Osteocyte (in vitro differentiated cells): ENCODE measurements at places on chromosomes 12 and 14. TPM values are rescaled to one million over a fixed set of nuclear protein-coding genes. Genes with fewer than 3 reads are reported as not detected.

- DNase-seq, result no peak
These were observed 43.0 kb upstream of the GNPNAT1 start for GRCh38 chr14:52834440-52834842.

DNA sequence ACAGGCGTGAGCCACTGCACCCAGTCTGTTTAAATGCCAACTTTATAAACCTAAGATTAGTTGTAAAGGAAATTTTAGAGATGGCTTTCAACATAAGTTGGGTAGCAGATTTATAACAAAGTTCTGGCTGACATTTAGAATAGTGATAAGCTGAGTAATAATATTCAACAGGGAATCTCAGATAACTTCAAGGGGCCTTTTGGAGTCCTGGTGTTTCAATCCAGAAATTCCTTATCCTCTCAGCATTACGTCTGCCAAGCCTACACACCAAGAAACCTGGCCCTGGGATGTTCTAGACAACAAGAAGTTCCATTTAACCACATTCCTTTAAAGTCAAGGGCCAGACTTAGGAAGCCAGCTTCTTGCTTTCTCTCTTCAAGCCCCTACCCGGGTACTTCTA, 59.5 kb upstream of the DYRK2 start:
- no peak for DNase-seq

GRCh38 chr14:29462772-29463171, 464.9 kb downstream of the PRKD1 start:
- no peak for DNase-seq

PLEKHG7 gene
- not detected in 2 replicates for total RNA-seq

- DNase-seq, result no peak
These were observed 115.7 kb downstream of the PLXNC1 start for GRCh38 chr12:94263905-94264561.

DNA sequence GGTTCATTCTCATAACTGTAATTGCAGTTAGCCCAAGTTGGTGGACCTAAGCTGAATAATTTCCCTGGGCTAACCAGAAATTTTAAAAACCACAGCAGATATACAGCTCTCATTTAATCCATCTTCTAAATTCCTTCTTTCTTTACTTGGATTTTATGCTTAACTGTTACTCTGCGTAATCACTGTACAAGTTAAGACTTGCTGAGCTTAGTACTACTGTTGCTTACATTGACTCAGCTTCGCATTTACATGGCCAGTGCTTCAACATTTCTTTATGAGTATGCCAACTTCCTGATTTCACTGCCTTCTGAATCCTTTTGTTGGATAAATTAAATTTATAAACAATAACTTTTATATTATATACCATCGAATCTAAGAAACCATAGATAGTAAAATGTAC, 147.4 kb downstream of the SLC38A4 start:
- DNase-seq, result no peak

GRCh38 chr14:99121319-99121875, 150.6 kb downstream of the BCL11B start:
- DNase-seq, result peak; percentile 72

IGFBP6 gene
- 18.8 and 22.3 TPM in 2 replicates for total RNA-seq

DNA sequence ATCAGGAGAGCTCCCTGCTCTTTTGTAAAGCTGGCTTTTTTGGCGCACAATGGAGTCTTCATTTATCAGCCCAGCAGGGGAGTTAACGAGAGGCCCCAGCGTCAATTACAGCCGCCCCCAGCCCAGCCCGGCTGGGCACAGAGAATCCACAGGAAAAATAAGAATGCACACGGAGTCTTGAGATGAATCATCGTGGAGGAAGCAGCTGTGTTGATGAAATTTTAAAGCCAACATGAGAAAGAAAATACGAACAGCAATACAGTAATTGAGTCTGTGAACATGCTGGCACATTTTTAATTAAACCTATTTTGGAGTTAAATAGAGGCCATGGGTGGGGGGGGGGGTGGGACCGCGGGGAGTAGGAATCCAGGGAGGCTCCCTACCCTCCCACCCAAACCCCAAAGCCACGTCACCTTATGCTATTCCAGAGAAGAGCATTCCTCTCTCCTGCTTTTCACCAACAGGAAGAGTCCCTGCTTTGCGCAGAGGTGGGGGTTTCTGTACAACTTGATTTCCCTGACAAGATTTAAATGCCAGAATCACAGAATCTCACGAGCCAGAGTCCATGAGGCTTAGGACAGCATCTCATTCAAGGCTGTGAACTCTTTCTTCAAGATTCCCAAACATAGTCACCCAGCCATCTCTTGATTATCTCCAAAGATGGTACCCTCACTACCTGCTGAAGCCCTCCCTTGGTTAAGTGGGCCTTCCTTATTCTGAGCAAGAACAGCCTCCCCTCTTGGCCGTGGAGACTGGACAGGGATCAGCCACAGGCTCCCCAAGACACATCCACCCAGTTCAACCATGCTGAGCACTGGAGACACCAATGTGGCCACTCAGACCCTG, 50.3 kb downstream of the CCNK start:
- DNase-seq, result no peak
